ENCODE measurements at places on chromosomes 11 and 22. TPM values are rescaled to one million over a fixed set of nuclear protein-coding genes. Genes with fewer than 3 reads are reported as not detected.
A peak's percentile ranks its signal among the peaks of the same experiment; 100 is the strongest.

DNA sequence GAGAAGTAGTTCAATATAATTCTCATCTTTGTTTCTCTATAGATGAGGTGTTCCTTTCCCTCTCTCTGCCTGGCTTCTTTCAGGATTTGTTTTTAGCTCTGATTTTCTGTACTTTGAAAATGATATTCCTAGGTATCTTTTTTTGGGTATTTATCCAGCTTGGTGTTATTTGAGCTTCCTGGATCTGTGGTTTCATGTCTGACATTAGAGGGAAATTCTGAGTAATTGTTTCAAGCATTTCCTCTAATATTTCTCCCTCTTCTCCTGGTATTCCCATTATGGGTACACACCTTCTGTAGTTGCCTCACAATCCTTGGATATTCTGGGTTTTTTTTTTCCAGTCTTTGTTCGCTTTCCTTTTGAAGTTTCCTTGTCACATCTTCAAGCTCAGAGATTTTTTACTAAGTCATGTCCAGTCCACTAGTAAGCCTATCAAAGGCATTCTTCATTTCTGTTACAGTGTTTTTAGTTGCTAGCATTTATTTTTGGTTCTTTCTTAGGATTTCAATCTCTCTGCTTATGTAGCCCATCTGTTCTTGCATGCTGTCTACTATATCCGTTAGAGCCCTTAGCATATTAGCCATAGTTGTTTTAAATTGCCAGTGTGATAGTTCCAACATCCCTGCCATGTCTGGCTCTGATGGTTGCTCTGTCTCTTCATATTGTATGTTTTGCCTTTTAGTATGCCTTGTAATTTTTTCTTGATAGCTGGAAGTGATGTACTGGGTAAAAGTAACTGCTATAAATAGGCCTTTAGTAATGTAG lies 5.8 kb downstream of the CCDC81 start:
- no peak for DNase-seq

GRCh38 chr11:32316858-32317642 lies 118.3 kb downstream of the WT1 start:
- DNase-seq = no peak

The MRGPRX3 gene
- total RNA-seq = not detected

GRCh38 chr22:38107692-38108515 lies 2.6 kb downstream of the BAIAP2L2 start:
- no peak for DNase-seq

GRCh38 chr11:12259956-12260355 lies 117.4 kb upstream of the PARVA start:
- no peak for DNase-seq

- DNase-seq = no peak
These were observed 90.4 kb upstream of the SLC25A18 start for GRCh38 chr22:17472932-17473331.

The NOL12 gene
- total RNA-seq = 21.2 TPM

The SOX6 gene
- total RNA-seq = 53.7 TPM

- no peak for DNase-seq
These were observed 1173.2 kb downstream of the BRD1 start for GRCh38 chr22:48654492-48654891.

The NCF4 gene
- 30.4 TPM for total RNA-seq

The IGSF22 gene
- 0.58 TPM for total RNA-seq

- DNase-seq = no peak
These were observed 76.2 kb upstream of the ARHGAP32 start for GRCh38 chr11:129268371-129268770.

- no peak for DNase-seq
These were observed 18.1 kb downstream of the CRYBB2 start for GRCh38 chr22:25237503-25237902.

The ARHGEF17 gene
- total RNA-seq = 110 TPM

DNA sequence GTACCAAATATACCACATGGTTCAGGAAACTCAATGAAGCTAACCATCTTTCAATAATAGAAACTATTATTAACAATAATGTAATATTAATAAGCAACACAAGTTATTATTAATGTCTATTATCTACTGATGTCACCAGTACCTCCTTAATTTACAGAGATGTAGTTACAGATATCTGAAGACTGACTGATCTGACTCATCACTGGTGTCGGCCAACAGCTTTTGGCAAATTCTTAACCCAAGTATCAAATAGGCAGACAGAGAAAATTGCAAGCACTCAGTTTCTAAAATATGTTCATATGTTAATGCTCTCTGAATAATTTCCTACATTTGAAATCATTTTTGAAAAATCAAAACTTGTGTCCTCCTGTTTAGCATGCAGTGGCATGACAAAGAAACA lies 100.4 kb upstream of the DDI1 start:
- no peak for DNase-seq

- DNase-seq = no peak
These were observed 33.8 kb downstream of the TXN2 start for GRCh38 chr22:36447632-36448031.

DNA sequence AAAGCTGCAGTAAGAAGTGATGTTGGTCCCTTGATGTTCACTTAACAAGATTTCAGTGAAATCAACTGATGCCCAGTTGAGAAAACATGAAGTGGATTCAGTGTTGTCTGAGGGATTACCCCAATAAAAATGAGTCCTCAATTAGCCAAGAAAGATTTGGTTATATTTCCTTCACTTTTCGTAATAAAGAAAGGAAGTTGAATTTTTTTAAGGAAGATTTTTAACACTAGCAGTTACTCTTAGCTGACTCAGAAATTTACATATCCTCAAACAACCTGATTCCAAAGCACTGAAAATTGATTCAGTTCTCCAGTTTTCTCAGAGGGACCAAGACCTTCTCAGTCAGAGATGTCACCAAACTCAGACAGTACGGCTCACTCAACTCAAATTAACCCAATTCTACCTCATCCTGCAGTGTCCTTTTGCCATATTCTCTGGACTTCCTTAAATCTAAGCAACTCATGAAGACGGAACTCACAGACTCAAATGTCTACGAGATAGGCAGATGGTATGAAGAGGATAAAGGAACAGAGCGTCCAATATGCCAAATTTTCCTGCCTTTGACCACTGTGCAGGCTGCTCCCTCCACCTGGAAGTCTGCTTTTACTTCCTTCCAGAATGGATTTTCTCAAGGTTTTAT lies 22.8 kb downstream of the SLC5A4 start:
- no peak for DNase-seq

DNA sequence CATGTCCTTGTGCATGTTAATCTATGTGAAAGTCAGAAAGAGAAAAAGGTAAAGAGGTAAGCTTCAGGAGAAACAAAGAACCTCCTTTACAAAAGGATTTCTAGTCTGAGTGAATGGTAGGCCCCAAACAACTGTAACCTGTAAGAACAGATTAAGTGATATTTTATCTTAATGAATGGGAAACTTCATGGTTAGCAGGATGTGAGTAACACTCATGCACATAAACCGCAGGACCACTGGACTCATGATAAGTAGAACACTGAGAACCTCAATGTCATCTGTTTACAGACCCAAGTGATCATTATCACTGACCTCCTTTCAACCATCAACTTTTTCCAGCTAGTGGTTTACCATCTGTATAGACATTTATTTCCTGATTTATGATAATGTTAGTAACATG lies 19.9 kb downstream of the OR8G5 start:
- no peak for DNase-seq

DNA sequence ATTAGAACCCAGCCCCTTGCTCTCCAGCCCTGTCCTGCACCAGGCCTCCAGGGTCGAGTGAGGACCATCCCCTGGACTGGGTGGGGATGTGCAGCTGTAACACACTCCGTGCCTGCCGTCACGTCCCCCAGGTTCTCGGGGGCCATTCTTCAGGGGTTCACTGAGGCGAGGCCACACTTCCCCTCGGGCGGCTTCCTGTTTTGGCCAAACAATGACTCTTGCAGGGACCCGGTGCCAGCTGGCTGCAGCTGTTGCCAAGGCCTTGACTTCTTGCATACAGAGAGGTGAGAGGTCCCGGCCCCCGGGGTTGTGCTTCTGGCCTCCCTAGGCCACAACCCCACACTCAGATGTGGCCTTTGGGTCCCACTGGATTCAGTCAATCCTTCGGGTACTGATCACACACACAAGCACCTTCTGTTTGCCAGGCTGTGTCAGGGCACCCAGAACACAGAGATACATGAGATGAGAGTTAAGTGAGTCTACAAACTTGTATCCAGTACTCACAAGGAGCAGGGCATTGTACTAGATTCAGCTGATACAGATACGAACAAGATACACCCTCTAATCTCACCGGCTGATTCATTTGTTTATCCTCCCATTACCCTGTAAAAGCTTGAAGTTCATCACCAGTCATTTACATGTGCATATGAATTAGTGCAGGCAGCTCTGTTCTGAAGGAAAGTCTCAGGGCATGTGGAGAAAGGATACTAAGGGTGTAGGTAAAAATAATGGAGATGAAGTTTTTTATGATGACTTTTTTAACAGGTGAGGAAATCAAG lies 32.9 kb downstream of the LRRC32 start:
- no peak for DNase-seq

The AMBRA1 gene
- 33.7 TPM for total RNA-seq

The APOL3 gene
- total RNA-seq = 77.2 TPM

The APOBEC3A gene
- total RNA-seq = 9.3 TPM

The TMEM9B gene
- 44.0 TPM for total RNA-seq

The PRG3 gene
- not detected for total RNA-seq

The CALCA gene
- 0.67 TPM for total RNA-seq

The PDGFD gene
- total RNA-seq = 19.6 TPM

- no peak for DNase-seq
These were observed 1087.1 kb downstream of the TBC1D22A start for GRCh38 chr22:47849576-47849975.

GRCh38 chr11:47186700-47187695 lies 764 bp upstream of the PACSIN3 start:
- peak; percentile 79 for DNase-seq

GRCh38 chr11:9386086-9386485 lies 1.6 kb downstream of the IPO7 start:
- no peak for DNase-seq

GRCh38 chr22:39281126-39281525 lies 36.3 kb upstream of the PDGFB start:
- no peak for DNase-seq

DNA sequence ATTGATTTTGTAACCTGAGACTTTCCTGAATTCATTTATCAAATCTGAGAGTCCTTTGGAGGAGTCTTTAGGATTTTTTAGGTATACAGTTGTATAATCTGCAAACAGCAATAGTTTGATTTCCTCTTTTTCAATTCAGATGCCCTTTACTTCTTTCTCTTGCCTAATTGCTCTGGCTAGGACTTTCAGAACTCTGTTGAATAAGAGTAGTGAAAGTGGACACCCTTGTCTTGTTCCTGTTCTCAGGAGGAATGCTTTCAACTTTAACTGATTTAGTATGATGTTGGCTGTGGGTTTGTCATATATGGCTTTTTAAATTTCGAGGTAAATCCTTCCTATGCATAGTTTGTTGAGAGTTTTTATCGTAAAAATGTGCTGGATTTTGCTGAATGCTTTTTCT lies 227.4 kb downstream of the CSNK2A3 start:
- no peak for DNase-seq

GRCh38 chr11:35887737-35888136 lies 56.1 kb upstream of the LDLRAD3 start:
- no peak for DNase-seq

DNA sequence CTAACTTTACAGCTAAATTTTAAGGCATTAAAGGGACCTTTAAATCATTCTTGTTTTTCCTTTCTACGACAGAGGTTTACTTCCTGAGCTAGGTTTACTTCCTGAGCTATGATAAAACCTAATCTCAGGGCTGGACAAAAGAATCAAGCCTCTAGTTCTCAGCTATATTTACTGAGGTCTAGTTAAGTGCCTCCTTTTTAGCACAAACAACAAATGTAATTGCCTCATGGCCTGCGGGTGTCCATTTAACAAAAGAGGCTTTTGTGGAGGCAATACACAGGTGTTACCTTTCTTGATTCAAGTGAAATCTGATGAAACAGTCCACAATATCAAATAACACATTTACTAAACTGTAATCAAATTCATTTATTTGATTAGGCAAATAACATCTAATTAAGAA lies 67.3 kb downstream of the IMMP1L start:
- no peak for DNase-seq

GRCh38 chr22:50148991-50149721 lies 21.4 kb upstream of the PANX2 start:
- DNase-seq = no peak

- DNase-seq = no peak
These were observed 58.1 kb downstream of the POLD3 start for GRCh38 chr11:74650498-74650897.

The FBXO3 gene
- 39.2 TPM for total RNA-seq

- DNase-seq = no peak
These were observed 10.6 kb downstream of the TEAD1 start for GRCh38 chr11:12684816-12685215.

DNA sequence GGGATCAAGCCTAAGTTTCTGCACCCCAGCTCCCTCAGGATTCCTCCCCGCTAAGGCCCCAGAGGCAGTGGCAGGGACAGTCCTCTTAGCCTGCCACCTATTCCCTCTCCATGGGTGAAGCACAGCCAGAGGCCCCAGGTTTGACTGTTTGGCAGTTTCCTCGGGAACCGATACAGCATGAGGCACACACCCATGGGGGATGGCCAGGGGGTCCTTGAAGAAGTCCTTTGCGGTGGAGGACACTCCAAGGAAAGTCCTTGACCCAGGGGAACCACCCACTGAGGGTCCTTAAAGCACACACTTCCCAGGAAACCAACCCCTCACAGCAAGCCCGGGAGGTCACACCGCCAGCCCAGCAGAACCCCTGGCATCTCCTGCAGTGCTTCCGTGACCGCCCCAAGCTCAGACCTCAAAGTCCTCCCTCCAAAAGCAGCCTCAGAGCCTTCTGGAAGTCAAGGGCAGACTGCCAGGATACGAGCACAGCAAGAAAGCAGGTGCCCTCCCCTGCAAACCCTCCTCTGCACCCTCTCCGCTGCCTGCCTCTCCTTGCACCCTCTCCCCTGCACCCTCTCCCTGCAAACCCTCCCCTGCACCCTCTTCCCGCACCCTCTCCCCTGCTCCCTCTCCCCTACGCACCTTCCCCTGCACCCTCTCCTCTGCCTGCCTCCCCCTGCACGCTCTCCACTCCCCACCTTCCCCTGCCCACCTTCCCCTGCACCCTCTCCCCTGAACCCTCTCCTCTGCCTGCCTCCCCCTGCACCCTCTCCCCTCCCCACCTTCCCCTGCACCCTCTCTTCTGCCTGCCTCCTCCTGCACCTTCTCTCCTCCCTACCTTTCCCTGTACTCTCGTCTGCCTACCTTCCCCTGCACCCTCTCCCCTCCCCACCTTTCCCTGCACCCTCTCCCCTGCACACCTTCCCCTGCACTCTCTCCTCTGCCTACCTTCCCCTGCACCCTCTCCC lies 1.4 kb downstream of the SIGIRR start:
- DNase-seq = no peak

The TREH gene
- not detected for total RNA-seq
